Germinal center (tissue), 1 donor: ENCODE measurements at places on chromosomes 1 and 21.

DNA sequence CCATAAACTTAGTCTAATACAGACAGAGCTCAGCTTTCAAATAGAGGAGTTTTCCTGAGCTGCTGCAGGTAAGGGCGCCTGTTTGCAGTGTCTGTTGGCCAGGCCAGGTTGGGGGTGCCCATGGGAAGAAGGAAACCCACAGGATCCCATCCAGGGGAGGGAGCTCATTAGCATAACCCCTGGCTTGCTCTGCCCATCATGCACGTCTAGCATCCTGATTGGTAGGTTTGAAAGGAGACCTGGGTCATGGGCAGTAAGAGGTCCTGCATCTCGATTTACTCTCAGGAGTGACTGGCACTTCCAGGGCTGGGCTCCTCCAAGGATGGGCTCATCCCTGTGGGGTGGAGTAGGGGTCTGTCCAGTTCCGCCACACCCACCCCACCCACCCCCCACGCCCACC lies 103.7 kb upstream of the CLDN14 start:
- no peak for DNase-seq

GRCh38 chr1:94504601-94505000 lies 37.0 kb downstream of the F3 start:
- DNase-seq = no peak

- DNase-seq = no peak
Measured at GRCh38 chr1:157404614-157405013, 147.7 kb downstream of the FCRL5 start.

- no peak for DNase-seq
Measured at GRCh38 chr1:153635872-153636271, 2.0 kb downstream of the CHTOP start.

DNA sequence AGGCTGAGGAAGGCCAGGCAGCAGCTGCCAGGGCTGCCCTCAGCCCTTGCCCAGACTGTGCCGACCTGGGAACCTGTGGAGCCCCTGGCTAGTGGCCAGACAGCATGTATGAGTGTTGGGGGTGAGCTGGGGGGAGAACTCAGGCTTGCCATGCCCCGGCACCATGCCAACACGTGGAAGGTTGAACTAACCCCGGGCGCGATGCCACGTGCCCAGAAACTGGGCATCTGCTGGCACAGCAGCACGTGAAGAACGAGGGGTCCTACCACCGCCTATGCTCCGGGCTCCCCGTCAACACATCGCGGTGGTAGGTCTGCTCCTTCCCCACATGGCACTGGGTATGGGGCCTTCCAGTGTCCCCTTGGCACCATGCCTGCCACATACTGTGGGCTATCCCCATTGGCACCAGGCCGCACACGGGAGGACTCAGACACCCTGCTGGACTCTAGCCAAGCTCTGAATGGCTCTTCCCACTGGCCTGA lies 68.7 kb downstream of the CASZ1 start:
- no peak for DNase-seq

DNA sequence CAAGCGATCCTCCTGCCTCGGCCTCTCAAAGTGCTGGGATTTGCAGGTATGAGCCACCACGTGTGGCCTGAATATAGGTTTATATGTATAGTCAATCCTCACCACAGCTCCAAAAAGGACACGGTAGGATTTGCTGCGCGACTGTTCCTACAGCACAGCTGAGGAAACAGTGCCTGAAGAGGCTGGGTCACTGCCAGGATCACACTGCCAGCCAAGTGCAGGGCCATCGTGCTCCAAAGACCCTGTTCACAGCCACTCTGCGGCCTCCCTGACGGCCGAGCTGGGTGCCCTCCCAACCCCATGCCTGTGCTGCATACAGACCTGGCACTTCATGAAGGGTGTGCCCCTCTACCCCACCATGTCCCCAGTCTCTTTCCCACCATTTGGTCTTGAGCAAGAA lies 71.4 kb downstream of the MRPL37 start:
- no peak for DNase-seq

DNA sequence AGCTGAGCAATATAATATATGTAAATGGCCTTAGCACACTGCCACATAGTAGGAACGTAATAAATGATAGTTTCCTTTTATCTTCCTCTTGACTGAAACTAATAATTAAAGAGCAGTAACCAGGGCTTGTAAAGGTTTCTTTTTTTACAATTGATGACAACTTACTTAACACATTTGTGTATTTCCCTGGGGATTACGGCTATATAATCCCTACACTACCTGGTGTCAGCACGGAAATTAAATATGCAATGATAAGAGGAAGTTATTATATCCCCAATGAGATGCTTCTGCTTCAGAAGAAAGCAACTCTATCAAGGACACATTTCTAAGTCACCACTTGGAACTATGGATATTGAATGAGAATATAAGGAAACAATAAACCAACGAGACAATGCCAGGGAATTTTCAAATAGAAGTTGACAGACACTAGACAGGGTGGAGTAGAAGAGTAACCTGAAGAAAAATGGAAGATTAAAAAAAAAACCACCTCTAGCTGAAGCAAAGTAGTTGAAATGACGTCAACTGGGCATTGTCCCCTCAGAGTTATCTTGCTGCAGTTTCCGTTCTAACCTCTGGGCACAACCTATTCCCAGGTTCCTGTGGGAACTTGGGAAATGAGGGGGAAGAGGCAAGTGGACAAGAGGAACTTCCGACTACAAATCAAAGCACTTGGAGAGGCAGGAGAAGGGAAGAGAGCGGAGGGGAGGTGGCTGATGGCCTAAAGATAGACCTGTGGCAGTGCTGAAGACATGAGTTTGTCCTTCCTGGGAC lies 66.5 kb downstream of the PLPP3 start:
- no peak for DNase-seq

GRCh38 chr21:42837421-42838211 lies 41.7 kb downstream of the WDR4 start:
- no peak for DNase-seq

DNA sequence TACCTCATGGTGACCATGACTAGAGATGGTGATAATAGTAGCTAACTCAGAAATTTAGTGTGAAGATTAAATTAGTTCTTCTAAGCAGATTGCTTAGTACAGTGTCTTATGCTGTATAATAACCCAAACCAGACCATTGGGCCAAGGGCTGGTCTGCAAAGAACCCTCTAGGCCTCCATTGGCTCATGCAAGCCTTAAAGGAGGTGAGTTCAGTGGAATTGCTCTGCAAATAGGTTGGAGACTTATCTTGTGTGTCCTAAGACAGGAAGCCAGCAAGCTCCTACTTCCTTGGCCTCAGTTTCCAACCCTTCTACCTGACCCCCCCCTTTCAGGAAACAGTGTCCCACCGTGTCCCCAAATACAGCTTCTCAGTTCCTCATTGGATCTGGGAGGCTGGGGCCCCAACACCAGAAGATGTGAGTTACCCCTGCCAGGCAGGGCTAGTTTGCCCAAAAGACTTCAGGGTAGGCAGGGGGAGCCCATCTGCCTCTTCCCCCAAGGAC lies 1.9 kb upstream of the MEF2D start:
- DNase-seq = no peak

GRCh38 chr1:68225781-68226180 lies 6.5 kb downstream of the WLS start:
- no peak for DNase-seq

DNA sequence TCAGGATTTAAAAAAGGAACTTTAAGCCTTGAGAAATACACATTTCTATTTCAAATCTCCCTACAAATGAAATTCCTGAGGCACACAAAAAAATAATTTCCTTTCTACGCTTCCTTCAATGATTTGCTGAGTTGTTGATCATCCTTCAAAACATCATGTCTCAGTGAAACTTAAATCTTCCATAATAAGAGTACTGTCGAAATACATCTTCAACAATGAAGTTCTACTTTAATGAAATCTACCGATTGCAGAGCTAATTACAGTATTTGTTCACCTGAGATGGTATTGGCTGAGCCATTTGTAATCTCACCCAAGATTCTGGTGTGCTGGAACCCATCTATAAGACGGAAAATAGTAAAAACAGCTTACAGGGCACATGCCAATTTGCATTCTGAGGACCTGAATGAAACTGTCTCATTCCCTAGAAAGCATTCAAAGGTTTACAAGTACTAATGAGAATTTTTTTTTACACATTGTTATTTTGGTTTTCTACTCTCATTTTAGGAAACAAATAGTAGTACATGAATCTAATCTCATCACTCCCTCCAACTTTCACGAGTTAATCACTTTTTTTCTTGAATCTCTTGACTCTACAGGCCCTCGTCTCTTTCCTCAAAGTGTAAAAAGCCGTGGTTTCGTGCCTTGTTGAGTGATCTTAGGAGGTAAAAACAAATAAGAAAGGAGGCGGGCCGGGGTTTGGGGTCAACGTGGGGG lies 1.1 kb downstream of the CHML start:
- DNase-seq = peak; percentile 30

DNA sequence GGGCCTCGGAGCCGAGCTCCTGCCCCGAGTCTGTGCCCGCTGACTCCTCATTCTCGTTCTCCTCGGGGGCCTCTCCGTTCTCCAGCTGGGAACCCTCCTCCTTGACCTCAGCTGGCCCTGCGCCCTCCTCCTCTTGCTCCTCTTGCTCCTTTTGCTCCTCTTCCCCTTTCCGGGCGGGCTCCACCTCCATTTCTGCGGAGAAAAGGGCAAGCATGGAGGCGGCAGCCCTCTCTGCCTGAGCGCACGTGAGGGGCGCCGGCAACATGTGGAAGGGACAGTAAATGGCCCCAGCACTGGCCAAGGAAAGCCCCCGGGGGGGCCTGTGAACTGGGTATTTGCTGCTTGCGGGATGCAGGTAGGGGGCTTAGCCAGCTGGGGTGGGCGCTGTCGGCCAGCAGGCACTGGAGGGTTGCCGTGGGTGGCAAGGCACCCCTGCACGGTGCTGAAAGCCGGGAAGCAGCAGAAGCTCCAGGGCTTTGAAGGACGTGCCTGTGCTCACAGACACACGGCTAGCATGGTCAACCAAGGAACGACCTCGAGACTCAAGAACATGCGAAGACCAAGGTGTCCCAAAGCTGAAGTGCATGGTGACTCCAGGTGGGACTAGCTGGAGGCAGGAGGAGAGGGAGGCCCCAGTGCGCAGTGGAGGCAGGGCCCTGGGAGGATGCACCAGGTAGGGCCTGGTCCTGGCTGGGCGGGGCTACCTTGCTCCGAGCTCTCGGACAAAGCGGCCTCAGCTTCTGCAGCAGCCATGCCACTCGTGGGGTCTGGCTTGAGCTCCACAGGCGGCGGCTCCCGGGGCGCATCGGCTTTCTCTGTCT lies 30.7 kb downstream of the ZBTB17 start:
- DNase-seq = no peak

- peak; percentile 67 for DNase-seq
Measured at GRCh38 chr1:18820791-18821641, 38.4 kb downstream of the TAS1R2 start.

DNA sequence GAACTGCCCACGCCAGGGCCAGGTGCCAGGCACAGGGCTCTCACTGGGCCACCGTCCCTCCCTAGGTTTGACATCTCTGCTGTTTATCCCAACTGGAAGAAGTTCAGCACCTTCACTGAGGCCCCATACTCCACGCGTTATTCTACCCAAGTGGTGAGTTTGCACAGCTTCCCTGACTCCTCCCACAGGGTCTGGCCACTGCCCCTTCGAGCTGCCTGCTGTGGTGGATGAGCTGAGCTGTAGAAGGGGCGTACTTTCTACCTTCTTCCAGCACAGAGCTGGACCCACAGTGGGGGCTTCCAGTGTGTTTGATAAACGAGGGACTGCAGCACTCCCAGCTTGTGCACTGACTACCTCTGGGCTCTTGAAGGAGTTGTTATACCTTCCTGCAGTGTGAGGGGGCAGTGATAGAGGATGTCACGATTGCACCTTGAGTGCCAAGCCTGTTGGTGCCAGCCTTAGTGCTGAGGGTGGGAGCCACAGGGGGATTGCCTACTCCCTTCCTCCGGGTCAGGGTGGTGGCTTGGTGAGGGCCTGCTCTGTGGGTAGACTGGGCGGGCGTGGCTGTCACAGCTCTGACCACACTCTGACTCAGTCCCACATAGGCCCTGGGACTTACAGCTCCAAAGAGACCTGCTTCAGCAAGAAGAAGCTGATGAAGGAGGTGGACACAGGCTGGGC lies 5.9 kb upstream of the TTC22 start:
- no peak for DNase-seq

- DNase-seq = no peak
Measured at GRCh38 chr21:26138615-26139257, 31.8 kb downstream of the APP start.

DNA sequence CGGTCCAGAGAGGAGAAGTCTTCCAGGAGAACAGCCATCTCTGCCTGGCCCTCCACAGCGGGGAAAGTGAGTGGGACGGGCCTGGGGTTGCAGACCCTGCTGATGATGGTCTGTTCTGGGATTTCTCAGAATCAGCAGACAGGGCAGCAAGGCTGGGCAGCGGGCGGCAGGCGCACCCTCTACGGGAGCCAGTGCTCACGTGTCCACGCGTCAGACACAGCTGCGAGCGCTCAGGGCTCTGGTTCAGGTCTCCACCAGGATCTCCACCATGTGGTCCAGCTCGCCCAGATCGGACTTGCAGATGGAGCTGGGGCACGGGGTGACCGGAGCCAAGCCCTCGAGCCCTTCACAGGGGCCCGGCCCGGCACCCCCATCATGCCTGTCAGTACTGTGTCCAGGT lies 5.5 kb downstream of the CLCA4 start:
- DNase-seq = no peak

DNA sequence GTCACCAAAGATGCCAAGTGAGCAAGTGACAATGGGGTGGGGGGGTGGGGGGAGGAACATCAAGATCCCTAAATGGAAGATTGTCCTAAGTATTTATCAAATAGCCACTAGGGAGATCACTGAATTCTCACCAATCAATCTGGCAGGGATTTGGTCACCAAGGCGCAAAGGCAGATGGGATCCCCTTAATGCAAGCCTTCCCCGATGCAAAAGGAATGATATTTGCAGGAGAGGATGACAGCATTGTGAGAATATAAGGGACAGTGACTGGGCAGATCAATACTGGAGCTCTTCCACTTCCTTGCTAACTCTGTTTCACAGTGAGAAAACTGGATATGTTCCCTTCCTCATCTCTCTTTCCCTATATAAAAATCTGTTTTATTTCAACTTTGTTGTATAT lies 40.9 kb downstream of the DUSP10 start:
- DNase-seq = no peak

DNA sequence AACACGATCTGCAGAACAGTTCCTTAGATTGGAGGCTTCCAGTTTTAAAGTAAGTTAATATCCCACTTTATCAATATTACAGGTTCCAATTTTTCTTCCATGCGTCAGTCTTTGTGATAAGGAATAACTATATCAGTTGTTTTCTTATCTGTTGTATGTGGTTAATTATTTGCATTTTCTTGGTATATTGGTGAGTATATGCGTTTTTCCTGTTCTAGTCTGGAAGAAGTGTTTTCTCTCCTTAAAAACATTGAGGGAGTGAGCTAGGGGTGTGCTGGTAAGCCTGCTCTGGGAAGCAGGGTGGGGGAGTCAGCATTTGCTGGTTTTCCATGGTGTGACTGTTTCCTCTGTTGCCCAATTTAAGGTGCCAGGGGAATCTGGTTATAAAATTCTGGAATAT lies 50.2 kb upstream of the KIF1B start:
- no peak for DNase-seq
